ENCODE measurements at places on chromosomes 1 and 21. TPM values are rescaled to one million over a fixed set of nuclear protein-coding genes. Genes with fewer than 3 reads are reported as not detected.

AMY2B gene
- total RNA-seq = 50.8 TPM

STXBP3 gene
- total RNA-seq = 74.0 TPM

TINAGL1 gene
- total RNA-seq = 10.3 TPM

CBR1 gene
- total RNA-seq = 83.1 TPM

OR14K1 gene
- total RNA-seq = not detected

USP48 gene
- total RNA-seq = 20.1 TPM

S100A7A gene
- total RNA-seq = not detected

ETNK2 gene
- 24.7 TPM for total RNA-seq

NR5A2 gene
- total RNA-seq = not detected

NR1I3 gene
- total RNA-seq = 0.33 TPM

WNT9A gene
- 1.4 TPM for total RNA-seq

PTPN14 gene
- 5.4 TPM for total RNA-seq

SLC2A5 gene
- 0.04 TPM for total RNA-seq

CAPN9 gene
- total RNA-seq = 0.18 TPM

BOLA1 gene
- 46.0 TPM for total RNA-seq

CELA2A gene
- total RNA-seq = not detected

TSPAN2 gene
- 26.6 TPM for total RNA-seq

APOBEC4 gene
- total RNA-seq = not detected

GLIS1 gene
- total RNA-seq = 0.95 TPM

GIPC2 gene
- total RNA-seq = 0.28 TPM

S100A3 gene
- total RNA-seq = 1.8 TPM

NBPF20 gene
- total RNA-seq = 2.4 TPM

CEPT1 gene
- total RNA-seq = 15.9 TPM

ICOSLG gene
- 0.14 TPM for total RNA-seq

UCHL5 gene
- total RNA-seq = 17.5 TPM

AIM2 gene
- 0.53 TPM for total RNA-seq

RXFP4 gene
- 0.33 TPM for total RNA-seq

BTG2 gene
- 57.9 TPM for total RNA-seq

TSSK3 gene
- total RNA-seq = 2.3 TPM

SYT14 gene
- total RNA-seq = 0.70 TPM

L1TD1 gene
- total RNA-seq = 0.36 TPM

ANGPTL7 gene
- total RNA-seq = not detected

TNFRSF25 gene
- 24.4 TPM for total RNA-seq

LRRC7 gene
- 0.09 TPM for total RNA-seq

All from cardiac muscle cell (in vitro differentiated cells and primary cell).